ENCODE measurements at places on chromosomes 3 and 15.

DNA sequence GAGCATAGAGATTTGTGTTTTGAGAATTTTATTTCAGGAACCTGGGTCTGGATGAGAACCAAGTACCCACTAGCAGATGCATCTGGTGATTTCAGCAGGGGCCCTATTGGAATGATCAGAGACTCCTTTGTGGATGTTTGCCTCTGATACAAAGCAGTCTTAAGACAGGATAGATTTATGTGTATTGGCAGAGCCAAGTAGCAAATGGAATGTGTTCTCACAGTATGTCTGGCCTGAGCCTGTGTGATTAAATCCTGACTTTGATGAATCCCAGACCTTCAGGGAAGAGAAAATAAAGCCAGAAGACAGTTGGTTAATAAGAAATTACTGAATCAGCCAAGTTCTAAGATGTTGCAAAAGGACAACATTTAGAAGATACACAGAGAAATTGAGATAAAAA is 755.5 kb upstream of the SEMA6D start:
- DNase-seq = no peak

GRCh38 chr3:43861635-43862034 is 170.9 kb downstream of the ABHD5 start:
- DNase-seq = no peak

- no peak for DNase-seq
Measured at GRCh38 chr3:124605781-124606579, 124.3 kb upstream of the UMPS start.

DNA sequence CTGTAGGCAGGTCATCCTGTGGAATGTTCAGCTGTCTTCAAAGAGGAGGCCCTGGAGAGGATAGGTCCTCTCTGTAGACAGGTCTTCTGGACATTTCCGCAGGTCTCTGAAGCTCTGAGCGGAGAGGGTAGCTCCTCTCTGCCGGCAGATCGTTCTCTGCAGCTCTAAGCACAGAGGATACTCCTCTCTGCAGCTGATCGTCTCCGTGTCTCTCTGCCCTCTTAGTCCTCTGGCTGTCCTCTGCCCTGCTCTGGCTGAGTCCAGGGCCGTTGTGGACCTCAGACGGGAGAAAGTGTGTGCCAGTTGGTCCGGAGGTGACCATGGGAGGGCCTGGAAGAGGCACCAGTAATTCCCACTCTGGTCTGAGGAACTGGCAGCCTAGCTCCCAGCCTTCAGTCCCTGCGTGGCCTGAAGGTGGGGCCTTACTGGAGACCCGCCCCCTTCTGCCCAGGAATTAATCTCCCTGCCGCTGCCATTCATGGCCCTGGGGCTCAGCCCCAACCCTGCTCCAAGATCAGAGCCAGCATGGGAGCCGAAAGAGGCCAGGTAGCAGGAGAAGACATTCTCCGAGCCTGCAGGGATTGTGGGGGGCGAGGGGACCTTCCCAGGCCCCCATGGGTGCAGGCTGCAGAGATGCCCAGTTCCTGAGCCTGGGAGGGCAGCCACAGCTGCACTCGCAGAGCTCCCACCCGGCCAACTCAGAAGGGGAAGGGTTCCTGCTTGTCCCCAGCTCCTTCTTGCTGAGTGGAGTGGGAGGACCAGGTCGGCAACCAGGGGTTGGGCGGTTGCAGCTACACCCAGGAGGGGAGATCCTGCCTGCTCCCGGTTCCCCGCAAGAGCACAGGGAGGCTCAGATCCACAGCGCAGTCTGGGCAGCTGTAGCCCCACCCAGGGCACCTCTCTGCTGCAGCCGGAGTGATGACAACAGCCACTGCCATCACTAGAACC is 488.7 kb downstream of the RSL24D1 start:
- no peak for DNase-seq

GRCh38 chr3:47495886-47496285 is 17.6 kb downstream of the ELP6 start:
- no peak for DNase-seq

DNA sequence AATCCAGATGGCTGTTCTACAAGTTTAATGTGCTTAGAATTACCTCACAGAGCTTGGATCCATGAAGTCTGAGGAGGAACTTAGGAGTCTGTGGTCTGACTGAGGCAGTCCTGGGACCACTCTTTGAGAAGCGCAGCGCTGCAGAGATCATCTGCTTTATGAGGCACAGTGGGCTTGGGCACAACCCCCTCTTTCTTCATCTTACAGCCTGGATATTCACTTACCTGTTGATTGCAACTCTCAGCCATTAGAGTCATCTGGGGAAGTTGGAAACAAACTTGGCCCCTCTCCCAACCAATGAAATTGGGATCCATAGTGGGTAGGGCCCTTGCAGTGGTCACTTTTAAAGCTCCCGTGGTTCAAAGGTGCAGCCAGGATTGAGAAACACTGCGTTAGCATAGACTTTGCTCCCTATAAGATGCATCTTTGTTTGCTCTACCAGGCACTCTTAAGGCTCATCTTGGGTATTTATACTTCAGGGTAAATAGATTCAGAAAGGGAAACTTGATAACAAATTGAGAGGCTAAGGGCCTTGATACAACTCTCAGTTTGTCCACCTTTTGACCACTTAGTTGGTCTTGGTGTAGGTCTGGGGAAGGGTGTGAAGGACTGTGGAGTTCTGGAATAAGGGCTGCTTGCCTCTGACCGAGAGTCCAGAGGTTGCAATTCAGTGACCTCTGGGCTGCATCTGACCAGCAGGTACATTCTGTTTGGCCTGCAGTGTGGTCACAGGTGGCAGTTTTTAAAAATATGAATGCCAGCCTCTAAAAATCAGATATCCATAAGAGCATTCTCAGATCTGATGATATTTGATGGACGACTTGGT is 22.8 kb downstream of the FEM1B start:
- no peak for DNase-seq

- no peak for DNase-seq
Measured at GRCh38 chr3:160374925-160375324, 24.1 kb downstream of the IFT80 start.

GRCh38 chr3:184186902-184187207 is 856 bp downstream of the ABCF3 start:
- no peak for DNase-seq
